ENCODE measurements at places on chromosomes 6 and 20.
A peak's percentile ranks its signal among the peaks of the same experiment; 100 is the strongest.

GRCh38 chr20:62662422-62662821, 20.1 kb downstream of the SLCO4A1 start:
- DNase-seq = no peak

GRCh38 chr20:59184880-59185447, 21.3 kb downstream of the ZNF831 start:
- DNase-seq = no peak

DNA sequence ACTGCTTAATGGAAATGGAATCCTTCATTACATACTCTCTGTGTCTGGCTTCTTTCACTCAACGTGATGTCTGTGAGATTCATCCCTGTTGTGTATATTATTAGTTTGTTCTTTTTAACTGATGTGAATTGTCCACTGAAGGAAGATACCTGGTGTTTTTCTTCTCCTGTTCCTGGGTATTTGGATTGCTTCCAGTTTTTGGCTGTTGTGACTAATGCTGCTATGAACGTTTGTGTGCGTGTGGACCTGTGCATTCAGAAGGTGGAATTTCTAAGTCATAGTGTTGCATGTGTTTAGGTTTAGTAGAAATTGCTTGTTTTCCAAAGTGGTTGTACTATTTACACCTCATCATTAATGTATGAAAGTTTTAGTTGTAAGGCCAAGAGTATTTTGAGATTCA, 3.8 kb downstream of the TULP4 start:
- no peak for DNase-seq

DNA sequence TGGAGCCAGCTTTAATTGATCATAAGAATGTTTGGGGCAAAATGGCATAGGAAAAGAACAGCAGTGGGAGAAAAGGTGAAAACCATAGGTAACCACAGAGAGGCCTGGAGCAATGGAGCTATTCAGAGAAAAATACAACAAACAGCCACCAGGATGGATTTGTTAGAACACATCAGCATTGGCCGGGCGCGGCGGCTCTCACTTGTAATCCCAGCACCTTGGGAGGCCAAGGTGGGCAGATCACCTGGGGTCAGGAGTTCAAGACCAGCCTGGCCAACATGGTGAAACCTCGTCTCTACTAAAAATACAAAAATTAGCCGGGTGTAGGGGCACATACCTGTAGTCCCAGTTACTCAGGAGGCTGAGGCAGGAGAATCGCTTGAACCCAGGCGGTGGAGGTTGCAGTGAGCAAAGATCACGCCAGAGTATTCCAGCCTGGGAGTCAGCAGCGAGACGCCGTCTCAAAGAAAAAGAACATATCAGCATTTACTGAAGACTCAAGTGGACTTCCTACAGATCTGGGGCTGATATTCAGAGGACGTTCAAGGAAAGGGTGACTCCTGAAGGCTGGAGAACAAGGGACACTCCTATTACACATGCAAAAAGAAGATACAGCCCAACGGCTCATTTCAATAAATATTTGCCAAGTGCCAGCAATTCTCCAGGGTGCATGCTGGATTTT, 20.2 kb downstream of the SNHG17 start:
- DNase-seq = no peak

GRCh38 chr6:139519571-139520031, 145.2 kb upstream of the CITED2 start:
- DNase-seq = no peak

DNA sequence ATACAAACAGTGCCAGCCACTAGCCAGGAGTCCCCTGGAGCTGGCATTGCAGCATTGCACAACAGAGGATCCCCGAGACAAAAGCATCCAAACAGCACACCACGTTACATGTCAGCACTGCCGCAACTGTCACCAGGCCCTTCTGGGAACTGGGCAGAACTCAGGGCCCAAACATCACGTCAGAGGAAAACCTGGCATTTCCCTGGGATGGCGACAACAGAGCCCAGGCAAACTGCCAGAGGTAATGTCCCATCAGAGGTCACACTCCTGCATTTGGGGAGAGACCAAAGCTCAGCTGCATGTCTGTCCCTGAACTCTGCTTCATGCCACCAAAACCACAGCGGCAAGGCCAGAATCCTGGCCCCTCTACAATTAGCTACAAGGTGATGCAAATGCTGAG, 36.3 kb downstream of the PPP1R3G start:
- DNase-seq = no peak

DNA sequence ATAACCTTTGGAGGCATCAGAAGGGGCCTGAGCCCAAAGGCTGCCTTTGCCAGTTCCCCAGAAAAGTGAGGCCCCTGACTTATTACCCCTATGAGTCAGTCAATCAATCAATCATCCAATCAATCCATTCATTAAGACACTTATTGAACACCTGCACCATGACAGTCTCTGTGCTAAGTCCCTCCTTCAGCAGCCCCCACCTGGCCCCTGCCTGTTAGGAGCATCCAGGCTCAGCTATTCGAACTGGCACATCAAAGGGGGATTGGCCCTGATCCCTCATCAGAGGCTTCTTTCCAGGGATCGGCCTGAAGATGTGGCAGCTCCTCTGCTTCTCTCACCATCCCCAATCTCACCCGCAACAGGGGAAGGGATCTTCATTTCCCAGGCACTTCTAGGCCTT, 27.7 kb upstream of the VEGFA start:
- DNase-seq = no peak

GRCh38 chr6:40308533-40309306, 278.4 kb downstream of the LRFN2 start:
- DNase-seq = peak; percentile 70

DNA sequence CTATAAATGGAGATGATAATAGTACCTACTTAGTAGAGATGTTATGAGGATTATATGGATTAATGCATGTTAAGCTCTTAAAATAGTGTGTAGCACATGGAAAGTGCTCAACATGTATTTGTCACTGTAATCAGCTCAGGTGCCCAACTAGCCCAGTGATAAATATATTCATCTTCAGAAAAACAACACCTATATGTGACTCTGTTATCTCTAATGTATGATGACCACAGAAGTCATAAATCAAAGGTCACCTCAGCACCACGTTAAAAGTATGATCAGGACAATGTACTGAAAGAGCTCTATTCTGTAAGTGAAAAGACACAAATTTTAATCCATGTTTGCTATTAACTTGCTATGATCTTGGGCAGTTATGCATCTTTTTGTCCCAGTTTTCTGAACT, 36.8 kb upstream of the TENT5A start:
- DNase-seq = no peak

- no peak for DNase-seq
Measured at GRCh38 chr6:20718705-20719653, 184.7 kb downstream of the CDKAL1 start.

- no peak for DNase-seq
Measured at GRCh38 chr6:25192590-25193459, 86.3 kb upstream of the CARMIL1 start.

DNA sequence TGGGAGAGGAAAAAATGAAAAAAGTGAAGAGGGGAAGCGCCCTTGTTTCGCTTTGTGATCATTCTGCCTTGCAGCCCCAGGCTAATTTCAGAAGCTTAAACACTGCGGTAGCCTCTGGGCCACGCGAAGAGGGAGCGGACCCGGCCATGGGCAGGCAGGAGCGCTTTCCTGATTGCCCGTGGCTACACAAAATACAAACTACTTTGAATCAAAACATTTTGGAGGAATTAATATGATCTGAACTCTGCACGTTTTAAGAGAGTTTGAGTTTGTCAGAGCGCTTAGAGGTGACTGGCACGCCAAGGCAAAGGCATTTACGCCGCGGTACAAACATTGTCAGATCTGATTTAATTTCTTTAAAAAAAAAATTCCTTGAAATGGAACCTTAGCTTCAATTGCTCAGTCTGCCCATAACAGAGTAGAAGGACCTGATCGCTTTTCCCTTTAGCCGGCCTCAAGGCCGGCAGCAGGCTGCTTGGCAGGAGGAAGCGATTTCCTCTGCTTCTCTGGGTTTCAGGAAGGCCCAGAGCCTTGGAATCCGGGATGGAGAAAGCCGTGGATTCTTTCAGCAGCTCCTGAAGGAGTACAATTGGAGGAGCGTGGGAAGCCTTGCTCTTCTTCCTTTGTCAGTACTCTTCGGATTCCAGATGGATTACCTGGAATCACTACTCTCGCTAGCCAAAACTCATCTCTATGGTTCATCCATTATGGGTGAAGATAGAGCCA, 9.7 kb downstream of the TFAP2D start:
- no peak for DNase-seq

DNA sequence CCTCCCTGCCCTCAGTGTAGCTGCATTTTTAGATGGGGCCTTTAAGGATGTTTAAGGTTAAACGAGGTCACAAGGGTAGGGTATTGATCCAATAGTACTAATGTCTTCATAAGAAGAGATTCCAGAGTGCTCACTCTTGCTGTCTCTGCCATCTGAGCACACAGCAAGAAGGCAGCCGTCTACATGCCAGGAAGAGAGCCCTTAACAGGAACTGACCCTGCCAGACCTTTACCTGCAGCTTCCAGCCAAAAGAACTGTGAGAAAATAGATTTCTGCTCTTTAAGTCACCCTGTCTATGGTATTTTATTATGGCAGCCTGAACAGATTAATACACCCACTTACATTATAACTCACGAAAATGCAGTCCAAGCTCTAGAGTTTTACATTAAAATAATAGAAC, 685.3 kb upstream of the MARCKS start:
- DNase-seq = peak; percentile 33

DNA sequence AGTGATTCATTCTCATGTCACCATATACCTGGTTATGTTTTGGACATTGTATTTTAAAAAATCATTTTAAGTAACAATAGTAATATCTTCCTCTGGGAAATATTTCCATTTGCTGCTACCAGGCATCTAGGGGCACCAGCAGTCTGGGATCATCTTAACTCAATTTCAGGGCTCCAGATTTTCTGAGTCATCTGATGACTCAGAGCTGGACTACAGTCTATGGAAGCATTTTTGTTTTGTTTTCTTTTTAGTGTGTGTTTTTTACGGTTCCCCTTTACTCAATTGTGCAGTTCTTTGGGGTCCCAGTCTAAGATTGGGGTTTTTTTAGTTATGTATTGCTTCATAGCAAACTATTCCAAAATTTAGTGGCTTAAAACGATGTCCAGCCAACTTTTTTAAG, 5.7 kb upstream of the FKBP5 start:
- no peak for DNase-seq

DNA sequence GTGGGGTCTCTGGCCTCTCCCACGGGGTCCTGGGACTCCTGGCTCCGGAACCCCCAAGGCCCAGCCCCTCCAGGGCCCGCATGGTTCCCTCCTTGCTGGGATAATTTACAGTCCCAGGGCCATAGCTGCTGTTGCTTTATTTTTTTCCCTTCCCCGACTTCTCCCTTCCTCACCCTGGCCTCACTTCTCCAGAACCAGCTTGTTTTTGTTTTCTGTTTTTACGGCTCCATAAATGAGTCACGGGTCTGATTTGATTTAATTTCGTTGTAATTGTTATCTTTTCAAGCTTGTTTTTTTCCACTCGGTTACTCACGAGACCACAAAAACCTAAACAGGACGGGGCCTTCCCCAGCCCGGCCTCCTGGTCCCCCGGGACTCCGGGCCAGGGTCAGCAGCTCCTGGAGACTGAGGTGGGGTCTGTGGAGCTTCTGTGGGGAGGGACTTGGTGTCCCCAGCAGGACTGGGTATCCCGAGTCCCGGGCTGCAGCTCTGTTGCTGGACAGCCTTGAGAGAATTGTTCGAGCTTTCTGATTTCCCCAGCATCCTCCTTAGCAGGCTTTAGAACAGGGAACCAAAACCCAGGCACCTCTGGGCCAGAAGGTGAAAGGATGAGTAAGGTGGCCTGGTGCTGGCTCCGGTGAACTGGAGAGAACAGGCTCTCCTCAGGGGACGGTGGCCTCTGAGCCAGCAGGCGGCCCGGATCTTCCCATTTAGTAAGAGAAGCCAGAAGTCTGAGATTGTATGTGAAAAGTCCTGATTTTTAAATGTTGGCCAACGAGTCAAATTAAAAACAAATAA, 94.9 kb downstream of the CEBPB start:
- no peak for DNase-seq

DNA sequence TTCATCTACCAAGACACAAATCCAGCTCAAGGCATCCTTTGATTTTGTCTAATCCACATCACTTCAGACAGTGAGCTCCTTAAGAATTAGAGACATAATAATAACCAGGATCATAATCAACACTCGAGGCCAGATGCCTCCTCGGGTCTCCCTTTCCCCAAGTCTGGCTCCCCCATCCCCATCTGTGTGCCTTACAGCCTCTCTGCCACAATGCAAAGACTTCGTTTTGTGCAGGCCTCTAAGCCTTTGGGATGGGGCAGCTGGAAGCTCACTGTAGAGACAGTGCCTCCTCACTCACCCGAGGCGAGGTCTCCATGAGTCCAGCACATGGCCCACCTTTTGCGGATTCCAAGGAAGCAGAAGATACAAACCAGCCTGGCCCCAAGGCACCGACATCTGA, 30.3 kb downstream of the LRFN2 start:
- no peak for DNase-seq

DNA sequence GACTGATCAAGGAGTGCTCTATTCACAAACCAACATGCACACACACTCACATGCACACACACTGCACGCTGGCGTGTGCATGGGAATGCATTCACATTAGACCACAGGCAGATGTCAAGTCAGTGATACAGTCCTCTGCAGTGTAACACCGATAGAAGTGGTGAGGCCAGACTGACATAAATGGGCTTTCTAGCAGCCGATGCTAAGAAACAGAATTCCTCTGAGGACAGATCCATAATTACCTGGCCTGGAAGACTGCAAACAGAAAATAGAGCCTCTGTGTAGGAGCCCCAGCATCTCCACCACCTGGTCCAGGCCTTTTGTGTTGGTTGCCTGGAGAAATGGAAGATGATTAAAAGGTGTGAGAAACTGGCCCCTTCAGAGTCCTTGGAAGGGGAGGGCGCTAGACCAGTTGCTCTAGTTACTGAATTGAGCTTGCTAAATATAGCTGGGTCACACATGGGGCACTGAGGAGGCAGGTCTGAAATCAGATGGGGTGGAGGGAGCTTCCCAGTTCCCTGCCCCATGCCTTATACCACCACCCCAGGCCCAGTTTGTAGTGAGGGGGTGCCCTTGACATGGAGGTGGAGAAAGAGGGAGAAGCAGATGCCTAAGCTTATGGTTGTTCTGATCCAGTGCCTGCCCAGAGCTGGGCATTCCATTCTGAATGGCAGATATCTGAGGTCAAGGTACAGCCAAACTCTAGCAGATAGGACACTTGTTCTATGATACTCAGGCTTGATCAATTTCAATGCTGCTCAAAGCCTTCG, 233.8 kb downstream of the LRFN2 start:
- DNase-seq = no peak

DNA sequence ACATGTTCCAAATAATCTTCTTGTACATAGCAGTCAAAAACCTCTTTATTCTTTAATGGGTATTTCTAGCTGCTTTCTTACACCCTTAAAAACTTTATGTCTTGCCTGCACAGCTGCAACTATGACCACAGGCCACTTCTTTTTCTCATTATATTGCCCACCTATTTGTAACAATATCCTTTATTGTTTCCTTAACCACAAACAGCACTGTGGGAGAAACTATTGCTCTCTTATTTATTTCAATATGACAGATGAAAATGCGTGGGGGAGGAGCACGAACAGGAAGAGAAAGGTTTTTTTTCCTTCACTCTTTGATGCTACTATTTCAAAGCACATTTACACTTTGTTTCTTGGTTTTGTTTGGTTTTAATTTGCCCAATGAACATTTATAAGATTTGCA, 253.5 kb downstream of the GJA1 start:
- DNase-seq = no peak

Measured in NCI-H345 (cell line).